Activated CD4-positive, alpha-beta T cell treated with anti-CD3 and anti-CD28 coated beads for 1 hour (primary cell): ENCODE measurements at places on chromosomes 5 and 9.
A peak's percentile ranks its signal among the peaks of the same experiment; 100 is the strongest.

DNA sequence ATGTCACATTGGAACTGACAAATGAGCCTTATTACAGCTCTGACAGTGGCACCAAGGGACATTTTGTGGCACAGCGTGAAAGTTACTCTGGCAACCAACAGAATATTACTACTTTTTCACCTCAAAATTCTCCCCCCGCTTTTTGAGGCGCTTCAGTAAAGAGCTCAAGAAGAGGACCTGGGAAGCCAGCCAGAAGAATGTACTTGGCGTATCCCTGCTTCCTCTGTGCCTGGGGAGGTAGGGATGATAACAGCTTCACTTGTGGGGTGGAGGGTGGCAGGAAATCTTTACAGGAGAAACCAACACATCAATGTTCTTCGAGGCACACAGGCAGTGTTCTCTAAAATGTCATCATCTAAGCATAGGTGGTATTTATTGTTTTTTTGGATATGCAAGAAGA is 624.1 kb downstream of the NR2F1-AS1 start:
- no peak for DNase-seq

DNA sequence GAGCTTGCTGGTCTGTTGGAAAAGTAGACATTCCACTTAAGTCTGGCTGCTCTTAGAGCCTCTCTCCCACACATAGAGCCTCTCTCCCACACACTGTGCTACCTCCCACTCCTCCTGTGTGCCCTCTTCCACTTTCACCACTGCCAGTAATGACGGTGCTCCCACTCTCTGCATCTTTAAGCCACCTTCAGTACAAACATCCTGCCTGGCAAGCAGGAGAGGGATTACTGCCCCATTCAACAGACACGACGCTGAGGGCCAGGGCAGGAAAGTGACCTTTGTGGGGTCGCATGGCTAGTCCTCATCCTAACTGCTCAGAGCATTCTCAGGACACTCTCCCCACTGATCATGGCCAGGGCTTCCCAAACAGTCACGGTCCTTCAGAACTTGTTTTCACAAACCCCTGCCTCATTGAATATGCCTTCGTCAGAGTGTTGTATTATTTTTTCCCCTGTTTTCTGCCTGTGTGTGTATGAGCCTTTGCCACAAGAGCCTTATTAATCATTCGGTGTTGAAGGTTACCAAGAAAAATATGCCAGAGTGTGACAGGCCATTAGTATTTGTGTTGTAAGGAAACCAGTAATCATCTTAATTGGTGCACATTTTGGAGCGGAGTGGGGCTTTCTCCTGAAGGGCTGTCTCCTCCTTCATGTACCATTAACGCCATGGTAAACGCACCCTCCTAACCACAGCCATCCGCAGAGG is 87.1 kb upstream of the SAP30L start:
- DNase-seq = no peak

DNA sequence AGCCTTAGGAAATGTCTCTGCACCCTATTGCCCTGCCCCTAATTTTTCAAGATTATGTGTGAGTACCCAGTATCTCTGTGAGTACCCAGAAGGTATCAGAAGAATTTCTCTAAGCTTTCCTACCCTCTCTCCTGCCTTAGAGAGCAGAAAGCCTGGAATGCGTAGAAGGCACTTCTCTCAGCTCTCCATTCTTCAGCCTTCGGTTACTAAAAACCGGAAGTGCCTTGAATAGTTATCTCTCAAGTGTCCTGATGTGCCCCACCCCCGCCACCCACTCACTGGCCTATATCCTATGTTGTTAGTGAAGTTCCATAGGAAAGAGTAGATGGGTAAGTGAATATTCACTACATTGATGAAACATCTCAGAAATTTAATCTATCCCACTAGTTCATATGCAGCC is 210.7 kb upstream of the CDH10 start:
- DNase-seq = no peak

DNA sequence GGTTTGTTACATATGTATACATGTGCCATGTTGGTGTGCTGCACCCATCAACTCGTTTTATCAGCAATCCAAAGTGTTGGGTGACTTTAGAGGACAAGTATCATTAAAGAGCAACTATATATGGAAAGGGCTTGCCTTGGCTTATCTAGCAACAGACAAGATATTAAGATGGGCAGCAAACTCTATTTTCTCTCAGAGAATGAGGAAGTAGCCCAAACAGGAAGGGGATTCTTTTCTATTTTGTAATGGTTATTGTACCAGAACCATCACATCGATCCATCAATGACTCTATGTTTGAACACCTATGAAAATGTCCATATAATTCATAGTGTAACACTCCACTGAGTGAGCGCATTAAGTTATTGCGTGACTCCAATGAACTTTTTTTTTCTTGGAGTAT is 260.1 kb upstream of the SLC24A2 start:
- no peak for DNase-seq

GRCh38 chr5:140953234-140953633 is 13.0 kb upstream of the PCDHAC2 start:
- DNase-seq = no peak

GRCh38 chr5:142433526-142434321 is 108.9 kb upstream of the SPRY4 start:
- no peak for DNase-seq

GRCh38 chr5:126449751-126450271 is 26.6 kb downstream of the GRAMD2B start:
- DNase-seq = peak; percentile 34

GRCh38 chr9:77218612-77219011 is 41.3 kb downstream of the VPS13A start:
- no peak for DNase-seq

GRCh38 chr9:136672431-136673087 is 9.8 kb downstream of the EGFL7 start:
- no peak for DNase-seq

DNA sequence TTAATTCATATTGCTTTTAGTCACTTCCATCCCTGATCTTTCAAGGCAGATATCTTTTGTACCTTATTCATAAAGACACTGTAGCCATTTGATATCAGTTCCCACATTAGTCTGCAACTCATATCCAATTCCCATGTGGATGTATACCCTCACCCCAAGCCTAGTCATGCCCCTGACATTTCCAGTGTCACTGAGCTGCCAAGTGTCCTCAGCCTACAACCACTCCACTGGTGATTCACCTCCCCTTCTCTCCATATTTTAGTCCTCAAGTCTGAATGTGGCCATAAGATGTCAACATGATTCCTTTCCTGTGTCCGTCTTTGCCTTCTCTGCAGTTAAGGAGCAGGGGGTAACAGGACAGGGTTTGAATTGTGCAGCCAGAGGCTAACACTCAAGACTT is 346.9 kb downstream of the RAB3C start:
- no peak for DNase-seq

GRCh38 chr5:45284436-45284835 is 411.7 kb downstream of the HCN1 start:
- no peak for DNase-seq

DNA sequence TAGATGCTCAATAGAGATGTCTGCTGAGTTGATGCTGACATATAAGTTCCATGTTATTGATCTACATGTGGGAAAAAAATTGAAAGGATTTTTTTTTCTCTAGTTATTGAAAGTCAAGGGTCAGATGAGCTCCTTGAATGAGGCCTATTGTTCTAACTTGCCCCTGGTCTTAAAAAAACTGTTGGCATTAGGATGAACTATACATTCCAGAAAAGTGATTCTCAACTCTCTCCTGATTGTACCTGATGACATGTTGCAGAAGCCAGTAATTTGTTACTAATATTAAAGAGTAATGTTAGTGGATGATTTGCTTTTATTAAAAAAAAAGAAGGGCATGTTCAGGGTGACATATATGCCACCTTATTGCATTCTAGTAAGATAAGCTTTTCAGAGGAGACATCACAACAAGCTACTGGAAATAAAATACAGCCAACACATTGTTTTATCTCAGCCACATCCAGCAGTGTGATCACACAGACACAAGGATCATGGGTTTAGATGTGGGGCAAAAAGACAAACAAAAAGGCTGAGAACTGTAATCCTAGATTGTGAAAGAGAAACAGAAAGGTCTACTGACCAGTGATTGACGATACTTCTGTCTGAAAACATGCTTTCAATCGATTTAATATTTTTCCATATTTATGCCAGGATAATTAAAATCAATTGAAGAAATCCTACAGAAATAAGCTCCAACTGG is 1314.1 kb upstream of the C9orf72 start:
- DNase-seq = no peak

GRCh38 chr9:2013743-2014475 is 1.2 kb upstream of the SMARCA2 start:
- no peak for DNase-seq

- DNase-seq = no peak
Observed at GRCh38 chr5:159091596-159092331, 8.0 kb downstream of the EBF1 start.

DNA sequence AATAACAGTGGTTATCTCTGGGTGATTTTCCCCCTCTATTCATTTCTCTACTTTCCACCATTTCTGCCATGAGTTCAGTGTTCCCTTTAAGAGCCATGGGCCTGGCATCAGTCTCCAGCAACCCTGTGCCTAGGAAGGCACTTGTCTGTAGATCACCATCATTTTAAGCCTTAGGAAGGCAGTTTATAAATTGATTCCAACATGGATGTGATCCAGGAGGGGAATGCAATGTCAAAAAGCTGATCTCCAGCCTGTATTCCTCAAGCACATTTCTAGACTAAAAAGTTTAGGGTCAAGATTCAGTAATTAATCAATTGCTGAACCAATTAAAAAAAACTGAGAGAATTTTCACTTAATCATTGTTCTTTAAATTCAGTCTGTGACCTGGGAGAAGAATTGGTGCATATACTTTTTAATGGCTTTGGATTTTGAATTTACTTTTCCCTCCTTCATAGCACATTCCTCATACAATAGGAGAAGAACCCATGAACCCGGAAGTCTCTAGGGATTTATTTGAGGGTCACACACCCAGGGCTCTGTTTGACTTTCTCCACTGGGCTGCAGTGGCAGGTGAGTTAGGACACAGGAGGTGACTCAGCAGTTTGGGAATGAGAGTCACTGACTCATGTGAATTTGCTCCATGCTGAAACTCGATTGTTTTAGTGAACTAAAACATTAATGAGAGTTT is 6.1 kb upstream of the ERMP1 start:
- DNase-seq = no peak

DNA sequence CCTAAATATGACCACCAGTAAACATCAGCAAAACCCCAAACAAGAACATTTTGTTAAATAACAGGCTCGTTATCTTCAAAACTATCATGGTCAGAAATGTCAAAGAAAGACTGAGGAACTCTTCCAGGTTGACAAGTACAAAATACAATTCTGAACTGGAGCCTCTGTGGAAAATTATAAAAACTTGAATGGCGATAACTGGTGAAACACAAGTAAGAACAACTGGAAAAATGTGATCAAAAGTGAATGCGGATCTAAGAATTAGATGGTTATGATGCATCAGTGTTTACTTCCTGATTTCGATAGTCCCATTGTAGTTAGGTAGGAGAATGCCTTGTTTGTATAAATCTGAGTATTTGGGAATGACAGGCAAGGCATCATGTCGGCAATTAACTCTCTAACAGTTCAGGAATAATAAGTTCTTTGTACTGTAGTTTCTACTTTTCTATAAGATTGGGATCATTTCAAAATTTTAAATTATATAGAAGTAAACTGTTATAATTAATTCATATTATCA is 740.2 kb upstream of the DMAC1 start:
- no peak for DNase-seq

DNA sequence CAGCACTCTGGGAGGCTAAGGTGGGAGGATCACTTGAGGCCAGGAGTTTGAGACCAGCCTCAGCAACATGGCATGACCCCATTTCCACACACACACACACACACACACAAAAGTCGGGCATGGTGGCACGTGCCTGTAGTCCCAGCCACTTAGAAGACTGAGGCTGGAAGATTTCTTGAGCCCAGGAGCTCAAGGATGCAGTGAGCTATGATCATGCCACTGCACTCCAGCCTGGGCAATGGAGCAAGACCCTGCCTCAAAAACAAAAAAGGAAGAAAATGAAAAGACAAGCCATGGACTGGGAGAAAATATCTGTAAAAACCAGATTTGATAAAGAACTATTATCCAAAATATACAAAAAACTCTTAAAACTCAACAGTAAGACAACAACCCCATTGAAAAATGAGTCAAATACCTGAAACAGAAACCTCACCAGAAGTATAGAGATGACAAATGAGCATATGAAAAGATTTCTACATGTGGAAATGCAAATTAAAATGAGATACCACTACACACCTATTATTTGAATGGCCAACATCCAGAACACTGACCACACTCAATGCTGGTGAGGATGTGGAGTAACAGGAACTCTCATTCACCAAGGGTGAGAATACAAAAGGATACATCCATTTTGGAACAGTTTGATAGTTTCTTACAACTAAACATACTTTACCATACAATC is 24.7 kb downstream of the DNAJA1 start:
- DNase-seq = no peak

DNA sequence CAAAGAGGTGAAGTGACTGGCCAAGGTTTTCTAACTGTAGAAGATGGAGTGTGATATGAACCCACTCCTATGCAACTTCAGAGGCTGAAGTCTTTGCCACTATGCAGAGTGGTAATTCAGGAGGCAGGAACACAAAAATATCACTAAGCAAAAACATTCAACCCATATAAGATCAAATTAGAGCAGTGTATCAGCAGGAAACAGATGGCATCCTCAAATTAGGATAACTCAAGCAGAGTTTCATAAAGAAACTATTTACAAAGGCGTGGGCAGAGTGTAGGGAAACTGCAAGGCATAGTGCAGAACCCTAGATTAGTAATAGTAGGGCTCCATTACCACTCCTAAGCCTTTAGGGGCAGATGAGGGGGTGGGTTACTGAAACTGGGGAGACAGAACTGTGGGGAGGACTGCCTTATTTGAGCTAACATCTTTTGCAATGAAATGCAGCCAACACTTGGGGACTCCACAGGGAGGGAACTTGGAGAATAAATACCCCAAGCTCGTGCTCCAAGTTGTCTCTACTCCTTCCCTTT is 72.2 kb downstream of the PTTG1 start:
- no peak for DNase-seq

- no peak for DNase-seq
Observed at GRCh38 chr9:4464911-4465513, 25.3 kb upstream of the SLC1A1 start.

GRCh38 chr5:146015001-146015400 is 78.6 kb downstream of the SH3RF2 start:
- DNase-seq = no peak

DNA sequence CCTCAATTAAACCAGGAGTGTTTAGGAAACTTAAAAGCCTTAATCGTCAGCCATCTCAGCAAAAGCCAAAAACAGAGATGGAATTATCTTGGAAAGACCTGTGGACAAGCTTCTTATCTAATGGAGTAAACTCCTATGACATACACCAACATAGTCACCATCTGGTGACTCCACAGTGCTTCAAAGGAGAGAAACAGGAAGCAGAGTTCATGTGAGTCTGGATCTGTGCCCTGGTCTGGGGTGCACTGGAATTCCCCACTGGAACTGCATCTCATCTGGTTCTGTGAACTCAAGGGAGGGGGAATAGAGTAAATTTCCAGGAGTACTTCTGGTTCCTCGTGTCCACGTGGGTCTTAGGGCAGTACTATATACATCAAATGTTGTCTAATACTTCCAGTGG is 36.3 kb upstream of the KCNN2 start:
- no peak for DNase-seq
